ENCODE measurements at places on chromosomes 2 and 18. TPM values are rescaled to one million over a fixed set of nuclear protein-coding genes. Genes with fewer than 3 reads are reported as not detected.
A peak's percentile ranks its signal among the peaks of the same experiment; 100 is the strongest.

GRCh38 chr2:239977111-239977510 lies 48.0 kb downstream of the NDUFA10 start:
- no peak for DNase-seq

GRCh38 chr18:6830916-6831315 lies 101.4 kb downstream of the ARHGAP28 start:
- no peak for DNase-seq

GRCh38 chr2:207823865-207824264 lies 54.2 kb upstream of the FZD5 start:
- no peak for DNase-seq

GRCh38 chr2:60439219-60439974 lies 114.1 kb downstream of the BCL11A start:
- peak; percentile 55 for DNase-seq

Gene ANKRD12
- 55.7 TPM for total RNA-seq
